ENCODE measurements at places on chromosomes 12 and 14. TPM values are rescaled to one million over a fixed set of nuclear protein-coding genes. Genes with fewer than 3 reads are reported as not detected.

PLEKHD1 gene
- total RNA-seq: 1.3 TPM

NINJ2 gene
- 0.82 TPM for total RNA-seq

- no peak for DNase-seq
Observed at GRCh38 chr14:49970474-49971147, 77.7 kb downstream of the ARF6 start.

GRCh38 chr14:55099756-55100155 is 29.3 kb upstream of the LGALS3 start:
- no peak for DNase-seq

GMFB gene
- total RNA-seq: 128 TPM

CORO1C gene
- 114 TPM for total RNA-seq

Data from cerebellum (tissue), 4 donors.